ENCODE measurements at places on chromosomes 2 and 18.

DNA sequence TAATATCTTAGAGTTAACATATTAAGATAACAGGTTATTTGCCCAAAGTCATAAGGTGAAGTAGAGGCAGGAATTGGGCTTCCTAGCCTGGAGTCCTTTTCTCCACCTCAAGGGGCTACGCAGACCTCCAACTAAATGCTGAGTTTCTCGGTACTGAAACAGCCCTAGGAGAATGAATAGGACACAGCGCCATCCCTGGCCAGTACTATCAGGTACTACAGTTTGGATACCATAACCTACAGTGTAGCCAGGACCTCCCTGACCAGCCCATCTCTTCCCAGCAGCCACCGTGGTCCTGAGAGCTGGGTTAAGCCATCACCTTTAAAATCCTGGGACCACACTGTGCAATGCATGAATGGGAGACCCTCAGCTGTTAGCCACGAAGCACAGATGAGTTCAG lies 15.7 kb downstream of the CASP8 start:
- no peak for DNase-seq

- no peak for DNase-seq
Measured at GRCh38 chr18:75215663-75216062, 5.1 kb downstream of the TSHZ1 start.

DNA sequence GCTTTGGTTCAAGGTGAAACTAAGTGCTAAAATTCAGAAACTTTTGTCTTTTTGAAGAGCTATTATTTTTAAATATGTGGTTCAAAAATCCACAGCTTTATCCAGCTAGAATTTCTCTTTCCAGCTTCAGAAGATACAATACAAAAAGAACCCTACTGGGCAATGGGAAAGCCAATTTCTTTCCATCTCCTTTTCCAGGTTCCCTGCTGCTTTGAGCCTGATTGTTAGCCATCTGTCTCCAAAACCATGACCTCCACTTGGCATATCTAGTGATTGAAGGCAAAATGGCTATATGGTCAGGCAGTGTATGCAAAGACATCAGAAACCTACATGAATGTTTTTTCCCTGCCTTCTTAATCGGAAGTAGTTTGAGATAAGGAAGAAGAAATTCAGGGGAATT lies 134.1 kb downstream of the KCNH7 start:
- DNase-seq, result no peak

DNA sequence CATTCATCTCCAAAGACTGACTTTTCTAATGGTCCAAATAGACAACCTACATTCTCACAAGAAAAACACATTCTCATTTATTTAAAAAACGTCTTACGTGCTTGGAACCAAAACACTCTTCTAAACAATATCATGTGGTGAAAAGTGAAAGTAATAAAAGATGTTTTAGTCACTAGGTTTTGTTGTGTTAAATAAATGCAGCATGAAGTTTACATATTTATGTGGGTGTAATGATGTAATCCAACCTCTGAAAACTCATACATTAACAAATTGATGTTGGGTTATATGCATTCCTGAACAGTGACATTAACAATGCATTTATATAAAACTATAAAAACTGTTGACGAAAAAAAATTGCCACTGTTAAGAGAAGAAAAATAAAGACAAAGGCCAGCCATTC lies 55.1 kb upstream of the ACVR2A start:
- no peak for DNase-seq

GRCh38 chr2:69683170-69683971 lies 39.8 kb upstream of the AAK1 start:
- no peak for DNase-seq

- DNase-seq, result peak; percentile 74
Measured at GRCh38 chr2:71619230-71619741, 165.9 kb downstream of the DYSF start.

DNA sequence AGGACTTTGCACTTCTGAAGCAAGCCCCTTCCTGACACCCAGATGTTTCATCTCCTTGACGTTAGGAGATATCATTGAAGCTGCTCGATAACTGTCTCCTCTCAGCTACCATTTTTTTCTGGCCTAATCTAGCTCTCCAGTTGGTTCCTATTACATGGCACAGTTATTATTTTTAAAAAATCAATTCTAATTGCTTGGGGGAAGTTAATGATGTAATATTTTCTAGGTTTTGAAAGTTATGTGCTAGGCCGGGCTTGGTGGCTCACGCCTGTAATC lies 22.5 kb upstream of the RAB31 start:
- DNase-seq, result no peak

- no peak for DNase-seq
Measured at GRCh38 chr2:57959390-57959789, 87.2 kb upstream of the VRK2 start.

DNA sequence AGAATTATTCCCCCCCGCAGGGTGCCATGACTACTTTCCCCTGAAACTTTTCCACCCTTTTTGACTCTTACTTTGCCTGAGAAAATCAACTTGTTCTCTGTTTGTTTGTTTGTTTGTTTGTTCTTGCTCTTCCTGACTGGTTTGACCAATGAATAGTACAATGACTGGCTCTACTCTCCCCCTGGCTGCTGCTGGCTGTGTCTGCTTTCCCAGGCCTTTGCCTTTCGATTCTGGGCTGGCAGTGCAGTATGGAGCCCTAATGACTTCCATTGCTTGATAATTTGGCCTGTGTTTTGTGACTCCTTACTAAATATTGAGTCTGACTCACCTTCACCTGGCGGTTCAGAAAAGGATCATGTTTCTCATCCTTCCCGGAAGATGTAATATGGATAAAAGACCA lies 241.1 kb downstream of the TMEM182 start:
- DNase-seq, result no peak

DNA sequence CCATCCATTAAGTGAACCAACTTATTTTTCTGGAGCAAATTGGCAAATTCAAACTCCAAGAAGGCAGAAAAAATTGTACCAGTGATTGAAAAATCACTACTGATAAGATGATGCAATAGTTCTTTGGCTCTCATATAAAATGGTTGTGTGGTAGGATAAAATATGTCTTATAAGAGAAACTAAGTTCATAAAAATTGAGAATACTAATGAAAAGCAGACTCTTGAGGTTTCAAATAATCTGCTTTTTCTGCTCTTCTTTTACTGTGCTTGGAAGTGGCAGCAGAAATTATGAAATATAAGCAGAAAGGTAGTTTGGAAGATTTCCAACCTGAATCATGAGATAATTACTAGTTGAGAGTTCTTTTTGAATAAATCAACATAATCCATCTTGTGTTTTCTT lies 61.9 kb downstream of the PPP1R1C start:
- no peak for DNase-seq

GRCh38 chr2:30232801-30233130 lies 1.4 kb downstream of the LBH start:
- no peak for DNase-seq

- DNase-seq, result no peak
Measured at GRCh38 chr2:200467806-200468681, 41.8 kb downstream of the KCTD18 start.

Data from aorta (tissue), 5 donors.